NCI-H1436 treated with DMSO at 0.1 percent for 48 hours (cell line): ENCODE measurements at places on chromosomes 13 and 19.

GRCh38 chr19:31275068-31275334, 74.2 kb downstream of the TSHZ3 start:
- DNase-seq = no peak

GRCh38 chr13:50511877-50512341, 331.6 kb downstream of the DLEU7 start:
- no peak for DNase-seq

GRCh38 chr13:99417201-99418102, 83.8 kb upstream of the TM9SF2 start:
- peak; percentile 9 for DNase-seq

- DNase-seq = no peak
These were observed at the start of gene ZNF541 for GRCh38 chr19:47573071-47574026. TSS of gene ZNF541 (minus strand) at chr19:47573148. CDS start at chr19:47555856, 17,292 bp downstream.

DNA sequence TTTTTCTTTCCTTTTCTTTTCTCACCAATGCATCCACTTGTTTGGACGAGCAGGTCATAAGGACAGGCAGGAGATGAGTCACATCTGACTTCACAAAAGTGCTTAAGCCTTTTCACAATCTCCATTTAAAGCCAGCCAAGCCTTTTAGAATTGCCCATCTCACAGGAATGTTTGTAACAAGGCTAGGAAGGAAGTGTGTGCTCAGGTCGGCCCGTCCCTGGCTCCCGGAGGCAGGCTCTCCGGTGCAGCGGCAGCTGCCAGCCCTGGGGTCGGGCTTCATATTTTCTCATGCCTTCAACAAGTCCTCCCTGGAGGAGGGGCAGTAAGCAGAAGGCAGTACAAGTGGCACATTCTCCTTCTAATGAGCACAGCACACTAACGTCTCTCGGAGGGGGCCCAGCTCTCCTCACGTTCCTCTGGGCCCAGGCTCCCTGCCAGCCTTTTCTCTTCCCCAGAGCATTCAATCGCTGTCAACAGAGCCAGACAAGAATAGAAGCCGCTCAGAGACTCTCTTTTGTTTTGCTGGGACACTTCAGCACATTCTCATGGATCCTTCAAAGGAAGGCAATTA, 180.5 kb downstream of the COL4A1 start:
- peak; percentile 5 for DNase-seq

- DNase-seq = no peak
These were observed 131.7 kb downstream of the ATP11A start for GRCh38 chr13:112821340-112822055.

GRCh38 chr19:55486971-55487923, 989 bp upstream of the SSC5D start:
- DNase-seq = no peak

- DNase-seq = no peak
These were observed at the start of gene CTXN1 for GRCh38 chr19:7926021-7926726. TSS of gene CTXN1 (minus strand) at chr19:7926135. CDS start at chr19:7925538, 597 bp downstream.

- peak; percentile 29 for DNase-seq
These were observed 24.9 kb upstream of the HNRNPA1L2 start for GRCh38 chr13:52617070-52618060.

GRCh38 chr13:97321101-97321500, 99.0 kb downstream of the MBNL2 start:
- no peak for DNase-seq

DNA sequence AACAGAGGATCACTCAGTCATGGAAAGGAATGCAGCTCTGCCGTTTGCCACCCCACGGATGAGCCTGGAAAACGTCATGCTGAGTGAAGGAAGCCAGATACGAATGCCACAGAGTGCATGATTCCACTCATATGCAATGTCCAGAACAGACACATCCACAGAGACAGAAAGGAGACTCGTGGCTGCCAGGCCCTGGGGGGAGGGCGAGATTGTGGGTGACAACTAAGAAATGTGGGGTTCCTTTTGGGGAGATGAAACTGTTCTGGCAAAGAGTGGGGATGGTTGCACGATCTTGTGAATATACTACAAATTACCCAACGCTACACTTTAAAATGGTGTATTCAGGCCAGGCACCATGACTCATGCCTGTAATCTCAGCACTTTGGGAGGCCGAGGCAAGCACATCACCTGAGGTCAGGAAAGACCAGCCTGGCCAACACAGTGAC, 27.2 kb upstream of the NAPA start:
- DNase-seq = no peak

DNA sequence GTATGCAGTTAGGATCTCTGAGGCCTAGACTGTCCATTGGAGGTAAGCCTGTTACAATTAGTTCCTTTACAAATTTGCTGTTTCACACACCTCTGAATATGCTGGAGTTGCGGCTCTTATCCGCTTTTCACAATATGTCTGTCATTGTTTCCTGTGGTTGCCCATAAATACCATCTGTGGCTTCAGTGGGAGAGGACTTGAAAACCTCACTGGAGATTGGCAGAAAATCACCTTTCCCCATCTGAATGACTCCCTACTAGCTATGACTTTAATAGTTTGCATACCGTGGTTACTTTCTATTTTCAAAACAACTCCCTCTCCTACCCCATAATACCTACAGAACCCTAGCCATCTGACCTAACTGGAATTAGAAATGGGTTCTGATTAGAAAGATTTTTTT, 454.3 kb downstream of the PCDH17 start:
- DNase-seq = no peak

GRCh38 chr13:101115762-101116171, 300.5 kb downstream of the NALCN start:
- no peak for DNase-seq

- no peak for DNase-seq
These were observed 4.6 kb upstream of the EPS8L1 start for GRCh38 chr19:55071129-55071502.

DNA sequence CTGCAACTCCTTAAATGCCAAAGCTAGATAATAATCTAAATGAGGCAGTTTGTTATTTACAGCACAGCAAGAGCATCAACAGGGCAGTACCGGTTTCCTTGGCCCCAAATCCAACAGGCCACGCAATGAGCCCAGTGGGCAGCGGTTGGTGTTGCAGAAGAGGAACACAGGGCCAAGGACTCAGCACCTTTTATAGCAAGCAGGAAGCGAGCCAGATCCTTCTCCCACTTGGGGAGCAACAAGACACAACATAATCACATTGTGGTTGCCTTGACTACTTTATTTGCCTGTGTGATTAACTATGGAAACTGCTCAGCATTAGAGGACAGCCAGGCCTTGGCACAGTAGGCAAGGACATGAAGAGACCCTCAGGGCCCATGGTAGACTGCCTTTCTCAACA, 67.1 kb upstream of the HTR2A start:
- DNase-seq = no peak

DNA sequence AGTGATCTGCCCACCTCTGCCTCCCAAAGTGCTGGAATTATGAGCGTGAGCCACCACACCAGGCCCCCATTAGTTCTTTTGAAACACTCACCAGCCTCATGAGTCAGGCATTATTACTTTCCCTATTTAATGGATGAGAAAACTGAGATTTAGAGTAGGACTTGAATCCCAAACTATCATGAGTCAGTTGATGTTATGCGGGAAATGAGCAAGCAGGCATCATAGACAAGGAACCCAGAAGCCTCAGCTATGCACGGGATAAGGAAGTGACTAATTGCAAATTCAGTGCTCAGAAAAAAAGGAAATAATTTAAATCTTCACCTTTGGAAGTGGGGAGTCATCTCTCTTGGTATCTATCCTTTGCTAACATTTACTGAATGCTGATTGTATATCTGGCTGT, 217.5 kb downstream of the ABCC4 start:
- DNase-seq = no peak

- no peak for DNase-seq
These were observed 10.2 kb downstream of the SPRYD7 start for GRCh38 chr13:49925881-49926418.

- no peak for DNase-seq
These were observed 11.4 kb downstream of the ZNF541 start for GRCh38 chr19:47561440-47562057.

GRCh38 chr13:47087841-47088240, 191.0 kb upstream of the HTR2A start:
- no peak for DNase-seq
